ENCODE measurements at places on chromosomes 4 and X.

DNA sequence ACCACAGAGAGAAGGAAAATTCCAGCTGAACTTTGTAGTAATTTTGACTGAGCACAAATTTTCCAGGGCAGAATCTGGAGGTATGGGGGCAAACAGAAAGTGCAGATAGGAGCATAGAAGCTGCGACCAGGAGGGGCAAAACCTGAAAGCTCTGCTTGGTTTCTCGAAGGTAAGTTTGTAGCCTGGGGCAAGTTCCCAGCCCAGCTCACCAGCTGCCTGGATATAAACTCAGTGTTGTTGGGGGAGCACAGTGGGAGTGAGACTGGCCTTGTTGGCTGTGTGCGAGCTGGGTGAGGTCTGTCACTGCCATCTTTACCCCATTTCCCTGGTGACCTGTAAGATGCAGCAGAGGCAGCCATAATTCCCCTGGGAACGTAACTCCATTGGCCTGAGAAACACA is 213.5 kb upstream of the POF1B start:
- DNase-seq = no peak

DNA sequence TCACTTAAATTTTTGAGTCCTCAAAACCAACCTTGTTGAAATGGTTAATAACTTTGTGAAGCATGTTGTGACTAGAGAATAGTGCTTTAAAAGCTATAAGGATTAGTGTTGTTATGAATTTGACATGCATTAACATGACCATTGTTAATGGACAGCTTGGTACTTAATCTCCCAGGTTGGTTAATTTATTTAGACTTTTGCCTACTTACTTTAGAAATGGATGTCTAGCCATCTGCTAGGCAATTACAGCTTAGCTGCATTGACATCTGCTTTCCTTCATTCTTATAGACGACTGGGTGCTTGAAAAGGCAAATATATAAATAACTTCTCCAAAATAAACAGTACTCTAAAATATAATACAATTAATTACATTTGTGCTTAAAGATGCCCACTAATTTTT is 368.0 kb downstream of the CCSER1 start:
- DNase-seq = no peak

GRCh38 chrX:1334854-1335253 is 1.7 kb upstream of the IL3RA start:
- DNase-seq = no peak

DNA sequence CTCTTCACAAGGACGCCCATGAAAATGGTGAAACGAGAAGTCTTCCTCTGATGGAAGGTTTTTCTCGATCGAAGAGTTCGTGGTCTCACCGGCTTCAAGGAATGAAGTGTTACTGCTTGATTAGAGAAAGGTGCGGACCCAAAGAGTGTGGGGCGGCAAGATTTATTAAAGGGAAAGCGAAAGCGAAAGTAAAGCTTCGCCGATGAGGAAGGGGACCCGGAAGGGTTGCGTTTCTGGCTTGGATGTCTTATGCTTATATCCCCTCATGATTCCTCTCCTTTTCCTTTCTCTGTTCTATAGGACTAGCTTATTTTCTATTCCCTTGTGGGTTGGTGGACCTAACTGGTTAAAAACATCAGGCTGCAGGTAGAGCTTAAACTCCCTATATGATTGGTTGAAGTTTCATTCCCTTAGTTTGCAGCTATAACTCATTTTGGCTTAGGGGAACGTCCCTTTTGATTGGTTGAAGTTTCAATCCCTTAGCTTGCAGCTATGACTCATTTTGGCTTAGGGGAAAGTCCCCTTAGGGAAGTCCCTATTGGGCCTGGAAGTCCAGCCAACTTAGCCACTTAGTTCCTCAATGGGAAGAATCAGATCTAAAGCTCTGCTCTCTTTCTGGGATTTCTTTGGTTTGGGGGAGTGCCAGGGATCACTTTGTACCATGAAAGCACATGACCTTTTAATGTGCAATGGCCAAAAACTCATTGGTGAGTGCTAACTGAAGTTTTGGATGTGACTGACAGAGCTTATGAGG is 1025.0 kb upstream of the PCDH10 start:
- no peak for DNase-seq

GRCh38 chr4:176469546-176469945 is 149.8 kb downstream of the SPCS3 start:
- DNase-seq = no peak

- DNase-seq = no peak
Measured at GRCh38 chr4:152663203-152664066, 16.4 kb downstream of the TMEM154 start.

GRCh38 chr4:137067735-137068134 is 464.6 kb downstream of the PCDH18 start:
- DNase-seq = no peak

DNA sequence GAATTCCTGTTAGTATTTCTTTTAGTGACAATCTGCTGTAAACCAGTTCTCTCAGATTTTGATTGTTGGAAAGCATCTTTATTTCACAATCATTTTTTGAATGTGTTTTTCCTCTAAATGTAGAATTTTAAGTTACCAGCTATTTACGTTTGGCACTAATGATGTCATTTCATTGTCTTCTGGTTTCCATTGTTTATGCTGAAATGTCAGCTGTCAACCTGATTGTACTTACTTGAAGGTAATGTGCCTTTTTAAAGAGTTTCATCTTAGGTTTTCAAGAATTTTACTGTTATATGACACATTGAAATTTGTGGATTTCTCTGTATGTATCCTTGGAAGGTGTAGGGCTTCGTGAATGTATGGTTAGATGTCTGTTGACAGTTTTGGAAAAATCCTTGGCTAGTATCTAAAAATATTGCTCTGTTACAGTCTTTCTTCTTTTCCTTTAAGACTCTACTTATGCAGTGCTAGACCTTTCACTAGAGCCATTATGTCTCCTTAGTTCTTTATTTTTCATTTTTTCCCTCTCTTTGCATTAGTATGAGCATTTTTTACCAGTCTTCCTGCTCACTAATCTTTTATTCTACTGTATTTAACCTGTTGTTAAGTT is 30.4 kb downstream of the SMAD1 start:
- DNase-seq = no peak

DNA sequence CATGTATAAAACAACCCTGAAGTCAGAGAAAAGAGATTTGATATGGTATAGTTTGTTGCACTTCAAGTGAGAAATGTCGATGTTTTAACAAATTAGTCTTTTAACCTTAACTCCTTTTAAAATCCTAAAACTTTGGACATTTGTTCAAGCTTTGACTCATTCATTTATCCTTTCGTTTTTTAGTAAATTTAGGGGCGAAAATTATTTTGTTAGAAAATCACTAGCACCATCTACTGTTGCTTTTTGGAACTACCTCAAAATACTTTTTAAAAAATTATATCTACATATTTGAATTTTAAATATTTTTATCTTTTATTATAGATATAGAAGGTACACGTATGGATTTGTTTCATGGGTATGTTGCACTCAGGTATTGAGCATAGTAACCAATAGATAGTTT is 165.1 kb upstream of the POF1B start:
- DNase-seq = no peak

- no peak for DNase-seq
Measured at GRCh38 chrX:129634541-129634940, 20.2 kb downstream of the APLN start.

- DNase-seq = no peak
Measured at GRCh38 chrX:9906919-9907318, 60.2 kb upstream of the CLDN34 start.

GRCh38 chr4:157896726-157897125 is 276.1 kb downstream of the GASK1B start:
- DNase-seq = no peak

GRCh38 chr4:107666134-107666533 is 53.9 kb downstream of the PAPSS1 start:
- DNase-seq = no peak

- DNase-seq = no peak
Measured at GRCh38 chr4:13355111-13355880, 128.8 kb downstream of the RAB28 start.

DNA sequence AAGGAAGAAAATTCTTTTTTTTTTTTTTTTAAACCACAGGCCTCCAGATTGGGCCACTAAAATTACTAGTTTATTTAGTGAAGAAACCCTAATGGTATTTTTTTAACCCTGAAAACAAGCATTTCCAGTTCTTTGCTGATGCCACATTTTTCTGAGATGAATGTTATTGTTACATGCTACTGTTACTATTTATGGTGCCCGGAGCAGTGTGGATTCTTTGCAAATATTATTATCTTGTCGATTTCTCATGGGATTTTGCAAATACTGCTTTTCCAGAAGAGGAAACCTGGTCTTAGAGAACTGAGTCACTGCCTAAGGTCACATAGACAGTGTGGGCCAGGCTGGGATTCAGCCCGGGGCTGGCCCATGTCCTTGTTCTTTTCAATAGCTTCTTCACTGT is 8.7 kb upstream of the ALAS2 start:
- no peak for DNase-seq

- DNase-seq = no peak
Measured at GRCh38 chrX:154409222-154409871, at the start of gene DNASE1L1. Gene DNASE1L1 (minus strand): TSS chrX:154409254. CDS start chrX:154405568, 3,686 bp downstream.

- peak; percentile 41 for DNase-seq
Measured at GRCh38 chr4:140149846-140150635, 3.9 kb downstream of the MAML3 start.

DNA sequence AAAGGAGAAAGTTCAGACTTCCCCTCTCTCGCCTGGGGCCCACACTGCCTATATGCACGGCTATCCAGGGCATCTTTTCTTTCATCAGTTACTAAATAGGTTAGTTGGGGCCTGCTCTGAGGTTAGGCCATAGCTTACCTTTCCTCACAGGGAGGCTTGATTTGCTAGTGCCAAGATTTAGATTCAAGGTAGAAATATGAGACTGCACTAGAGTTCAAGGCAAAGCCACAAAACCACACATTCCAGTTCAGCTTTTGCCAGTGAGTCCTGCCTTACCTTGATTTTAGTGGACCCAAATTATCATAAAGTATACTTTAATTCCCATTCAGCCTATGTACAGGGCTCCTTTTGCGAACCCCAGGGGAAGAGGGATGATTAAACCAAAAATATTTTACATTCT is 762.8 kb downstream of the PDHA2 start:
- DNase-seq = no peak

DNA sequence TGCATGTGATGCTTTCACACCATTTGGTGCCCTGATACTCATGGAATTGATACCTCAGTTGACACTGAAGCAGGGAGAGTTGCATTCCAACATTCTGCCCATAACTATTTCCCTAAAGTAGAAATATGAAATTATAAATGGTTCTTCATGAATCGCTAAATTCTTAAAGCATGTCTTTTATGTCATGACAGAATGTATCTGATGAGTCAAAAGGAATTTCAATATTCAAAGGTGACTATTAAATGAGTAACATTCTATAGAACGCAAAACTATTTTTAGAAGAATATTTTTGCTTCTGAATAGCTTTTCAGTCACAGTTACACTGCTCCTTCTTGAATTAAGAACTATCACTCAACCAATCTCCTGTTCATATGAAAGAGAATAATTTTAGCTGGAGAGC is 152.8 kb downstream of the ADGRA3 start:
- DNase-seq = no peak

DNA sequence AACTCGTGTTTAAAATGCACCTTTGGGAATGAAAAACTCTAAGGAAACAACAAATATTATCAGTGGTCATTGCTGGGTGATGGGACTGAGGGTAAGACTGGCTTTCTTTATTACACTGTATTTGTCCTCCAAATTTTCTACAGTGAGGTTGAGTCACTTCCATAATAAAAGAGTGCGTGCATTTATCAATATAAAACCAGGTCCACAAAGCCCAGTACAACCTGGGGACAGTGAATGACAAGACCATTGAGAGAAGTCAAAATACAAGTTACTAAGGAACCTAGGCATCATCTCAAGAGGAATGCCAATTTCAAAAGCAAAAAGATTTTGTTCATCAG is 76.4 kb downstream of the MAGED4 start:
- DNase-seq = no peak

DNA sequence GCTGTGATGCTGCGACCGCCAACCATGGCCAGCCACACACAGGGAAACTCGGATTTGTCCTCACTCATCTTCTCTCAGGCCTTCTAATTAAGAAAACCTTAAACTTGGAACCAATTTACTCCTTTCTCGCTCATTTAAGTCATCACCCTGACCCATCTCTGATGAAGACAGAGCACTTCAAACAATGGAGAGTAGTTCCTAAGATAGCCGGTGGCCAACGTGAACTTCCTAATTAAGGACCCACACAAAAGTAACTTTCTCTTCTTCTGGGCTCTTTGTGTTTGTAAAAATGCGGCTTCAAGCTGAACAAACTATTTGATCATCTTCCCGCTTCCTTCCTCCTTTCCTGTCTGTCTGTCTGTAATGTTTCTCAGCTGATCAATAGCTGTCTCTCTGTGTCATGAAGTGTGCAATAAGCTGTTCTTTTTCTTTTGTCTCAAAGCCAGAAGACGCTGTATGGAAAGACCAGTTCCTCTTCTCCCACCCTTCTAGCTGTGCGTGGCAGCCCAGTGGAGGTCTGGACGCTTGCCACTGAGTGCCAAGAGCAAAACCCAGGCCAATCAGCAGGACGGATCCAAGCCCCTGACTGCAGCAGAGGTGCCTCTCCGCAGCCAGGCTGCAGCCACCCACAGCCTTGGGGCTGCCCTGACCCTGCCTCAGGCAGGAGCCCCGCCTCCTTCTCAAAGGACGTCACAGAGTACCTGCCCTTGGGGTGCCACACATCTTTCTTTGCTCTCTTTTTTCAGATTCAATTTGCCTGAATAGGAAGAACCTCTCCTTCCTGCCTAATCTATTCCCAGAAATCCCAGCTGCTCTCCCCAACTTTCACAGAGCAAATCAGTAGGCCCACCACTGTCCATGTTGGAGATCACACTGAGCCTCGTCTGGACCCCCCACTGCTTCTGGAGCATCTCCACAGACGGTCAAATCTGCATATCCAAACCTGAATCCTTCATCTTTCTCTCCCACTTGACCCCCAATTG is 59.3 kb downstream of the MAML3 start:
- no peak for DNase-seq

DNA sequence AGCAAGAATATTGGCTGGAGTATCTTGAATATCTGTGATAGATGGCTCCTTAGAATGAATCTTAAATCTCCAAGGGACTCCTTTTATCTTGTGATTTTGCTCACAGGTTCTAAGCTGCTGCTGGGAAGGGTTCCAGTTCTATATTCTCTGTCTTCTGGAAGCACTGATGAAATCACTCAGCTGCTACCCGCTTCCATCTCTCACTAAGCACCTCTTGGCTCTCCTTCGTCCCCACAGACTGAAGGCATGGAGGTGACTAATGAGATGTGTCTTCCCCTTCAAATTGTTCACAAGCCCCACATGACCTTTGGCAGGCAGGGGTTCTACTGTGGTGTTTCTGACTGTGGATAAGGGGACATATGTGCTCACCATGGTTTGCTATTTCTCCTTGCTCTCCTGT is 75.9 kb downstream of the C4orf51 start:
- DNase-seq = no peak

GRCh38 chrX:123155327-123155726 is 28.8 kb upstream of the GRIA3 start:
- no peak for DNase-seq

- DNase-seq = no peak
Measured at GRCh38 chr4:38609614-38610013, 54.4 kb upstream of the KLF3 start.

DNA sequence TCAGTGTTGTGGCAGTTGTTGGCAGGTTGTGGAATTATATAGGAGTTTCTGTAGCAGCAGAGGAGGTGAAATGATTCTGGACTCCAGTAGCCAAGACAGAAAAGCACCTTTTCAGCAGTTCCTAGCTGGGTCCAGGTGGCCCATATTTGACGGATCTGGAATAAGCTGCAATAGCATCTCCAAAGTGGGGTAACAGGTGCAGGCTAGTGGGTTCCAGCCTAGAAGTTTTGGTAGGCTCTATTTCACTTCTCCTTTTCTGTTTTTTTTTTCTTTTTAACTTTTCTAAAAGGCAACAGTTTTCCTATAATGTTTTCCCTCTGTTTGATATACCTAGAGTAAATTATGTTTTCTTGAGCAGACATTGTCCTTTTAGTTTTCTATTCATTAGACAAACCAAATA is 392.5 kb downstream of the C4orf33 start:
- no peak for DNase-seq

All from stimulated activated CD8-positive, alpha-beta memory T cell treated with anti-CD3 and anti-CD28 coated beads, Interleukin-7, amount 100 ng/mL, for 1 hour (primary cell).